ENCODE measurements at places on chromosomes 2 and 18.

DNA sequence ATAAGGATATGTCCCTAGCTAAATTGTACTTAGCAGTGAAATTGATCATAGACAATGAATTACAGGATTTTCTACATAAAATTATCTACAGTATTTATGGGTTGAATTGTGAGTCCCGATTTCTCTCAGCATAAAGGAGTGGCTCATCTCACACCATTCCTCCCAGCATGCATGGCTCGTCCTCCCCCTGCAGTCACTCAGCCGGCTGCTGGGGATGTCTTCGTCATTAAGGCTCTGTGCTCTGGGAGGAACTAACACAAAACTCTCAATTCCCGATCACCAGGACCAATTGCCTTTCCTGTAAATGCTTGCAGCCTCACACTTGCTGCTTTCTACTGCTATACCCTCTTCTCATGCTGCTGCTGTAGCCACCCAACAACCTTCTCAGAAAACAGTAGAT, 75.9 kb downstream of the TXNL1 start:
- no peak overlapping the region for H3K27ac ChIP-seq
- H3K4me1 ChIP-seq, result no peaks in the 10 kb centered on the region
- no peak overlapping the region for H3K4me3 ChIP-seq

DNA sequence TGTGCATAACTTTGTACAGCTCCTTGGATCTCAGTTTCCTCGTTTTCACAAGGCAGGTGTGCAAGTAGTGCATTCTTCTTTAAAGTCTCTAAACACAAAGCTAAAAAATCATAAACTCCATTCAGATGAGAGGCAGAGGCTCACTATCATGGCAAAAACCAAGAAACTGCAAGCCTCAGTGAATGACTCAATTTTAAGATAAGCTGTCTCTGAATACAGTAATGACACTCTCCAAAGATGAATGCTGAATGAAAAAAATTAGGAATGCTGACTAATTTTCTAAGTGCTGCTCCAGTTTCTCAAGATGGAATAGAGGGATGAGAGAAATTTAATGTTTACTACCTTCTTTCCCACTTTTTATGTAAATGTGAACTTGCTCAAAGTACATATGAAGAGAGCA, 17.2 kb downstream of the B4GALT6 start:
- no peaks in the 10 kb centered on the region for H3K4me1 ChIP-seq
- no peak overlapping the region for H3K4me3 ChIP-seq
- no peaks in the 10 kb centered on the region for H3K36me3 ChIP-seq

DNA sequence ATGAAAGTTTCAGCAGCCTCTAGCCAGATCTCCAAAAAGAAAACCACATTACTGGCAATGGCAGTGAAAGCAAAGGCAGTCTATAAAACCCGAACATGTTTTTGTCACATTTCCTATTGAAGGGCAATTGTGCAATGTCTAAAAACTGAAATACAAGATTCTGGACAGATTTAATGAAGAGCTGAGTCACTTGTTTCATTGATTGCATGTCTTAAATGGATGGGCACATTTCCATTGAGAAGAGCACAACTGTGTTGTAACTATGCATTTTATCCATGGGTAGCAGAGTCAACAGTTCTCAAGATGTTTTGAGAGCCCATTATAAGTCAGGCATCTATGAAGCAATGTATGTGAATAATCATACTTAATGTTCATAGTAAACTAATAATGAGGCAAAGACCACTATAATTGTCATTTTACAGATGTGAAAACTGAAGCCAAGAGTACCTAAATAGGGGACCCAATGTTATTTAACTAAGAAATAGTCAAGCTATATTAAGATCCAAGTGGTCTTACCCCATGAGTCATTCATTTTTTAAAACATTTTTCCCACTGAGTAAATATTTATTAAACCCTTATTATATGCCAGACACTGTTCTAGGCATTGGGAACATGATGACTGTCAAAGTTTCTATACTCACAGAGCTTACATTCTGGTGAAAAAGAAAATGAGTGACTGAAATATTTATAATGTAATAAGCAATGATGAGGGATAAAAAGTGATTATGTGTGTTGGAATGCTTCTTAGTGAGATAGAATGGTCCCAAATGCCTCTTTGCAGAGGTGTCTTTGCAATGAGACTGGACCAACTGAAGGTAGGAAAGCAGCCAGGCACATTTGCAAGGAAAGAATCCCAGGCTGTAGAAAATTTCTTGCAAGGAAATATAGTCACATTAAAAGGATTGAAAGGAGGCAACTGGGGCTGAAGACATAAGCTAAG, 818.9 kb upstream of the ACVR2A start:
- no peak overlapping the region for H3K4me3 ChIP-seq
- DNase-seq, result no peak
- no peaks in the 10 kb centered on the region for H3K27me3 ChIP-seq
- no peaks in the 10 kb centered on the region for H3K4me1 ChIP-seq
- H3K27ac ChIP-seq, result no peak overlapping the region
- H3K36me3 ChIP-seq, result no peaks in the 10 kb centered on the region

GRCh38 chr2:86022661-86023365, 82.9 kb downstream of the POLR1A start:
- H3K36me3 ChIP-seq, result peaks cover 19% of the 10 kb centered on the region
- no peak for DNase-seq
- H3K27ac ChIP-seq, result no peak overlapping the region
- H3K4me3 ChIP-seq, result no peak overlapping the region
- peaks cover 7% of the 10 kb centered on the region for H3K4me1 ChIP-seq

DNA sequence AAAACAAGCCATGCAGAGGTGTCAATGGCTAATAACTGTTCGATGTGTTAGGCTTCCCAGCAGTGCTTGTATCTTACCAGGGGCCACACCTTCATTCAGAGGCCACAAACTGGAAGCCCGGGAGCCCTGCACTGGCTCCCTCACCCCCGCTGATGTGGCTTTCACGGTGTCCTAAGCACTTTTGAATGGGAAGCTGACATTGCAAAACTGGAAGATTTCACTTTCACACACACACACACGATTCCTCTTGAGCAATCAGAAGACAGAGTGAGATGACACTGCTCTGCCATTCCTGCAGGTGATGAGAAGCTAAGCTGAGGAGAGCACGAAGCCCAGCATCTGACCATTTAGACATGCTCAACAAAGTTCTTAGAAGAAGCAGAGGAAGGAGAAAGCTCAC, 8.6 kb upstream of the ZNF407 start:
- H3K4me1 ChIP-seq, result no peaks in the 10 kb centered on the region
- no peaks in the 10 kb centered on the region for H3K36me3 ChIP-seq

DNA sequence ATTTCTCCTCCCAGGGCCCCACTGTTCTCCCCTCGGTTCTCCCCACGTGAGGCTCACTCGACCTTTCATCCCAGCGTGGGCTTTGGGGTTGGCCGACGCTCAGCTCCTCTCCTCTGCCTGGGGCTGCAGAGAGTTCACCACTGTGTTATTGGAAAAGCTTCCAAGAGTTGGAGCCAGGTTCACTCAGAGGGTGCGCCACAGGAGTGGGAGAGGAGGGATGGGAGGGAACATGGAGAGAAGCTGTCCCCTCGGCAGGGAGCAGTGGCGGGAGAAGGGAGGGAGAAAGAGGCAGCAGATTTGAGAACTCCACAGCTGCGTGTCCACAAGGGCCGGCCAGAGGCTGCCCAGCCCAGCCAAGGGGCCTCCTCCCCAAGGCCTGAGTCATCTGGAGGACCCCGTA, 197.1 kb upstream of the SMAD2 start:
- peaks cover 14% of the 10 kb centered on the region for H3K4me1 ChIP-seq
- H3K27ac ChIP-seq, result no peak overlapping the region

DNA sequence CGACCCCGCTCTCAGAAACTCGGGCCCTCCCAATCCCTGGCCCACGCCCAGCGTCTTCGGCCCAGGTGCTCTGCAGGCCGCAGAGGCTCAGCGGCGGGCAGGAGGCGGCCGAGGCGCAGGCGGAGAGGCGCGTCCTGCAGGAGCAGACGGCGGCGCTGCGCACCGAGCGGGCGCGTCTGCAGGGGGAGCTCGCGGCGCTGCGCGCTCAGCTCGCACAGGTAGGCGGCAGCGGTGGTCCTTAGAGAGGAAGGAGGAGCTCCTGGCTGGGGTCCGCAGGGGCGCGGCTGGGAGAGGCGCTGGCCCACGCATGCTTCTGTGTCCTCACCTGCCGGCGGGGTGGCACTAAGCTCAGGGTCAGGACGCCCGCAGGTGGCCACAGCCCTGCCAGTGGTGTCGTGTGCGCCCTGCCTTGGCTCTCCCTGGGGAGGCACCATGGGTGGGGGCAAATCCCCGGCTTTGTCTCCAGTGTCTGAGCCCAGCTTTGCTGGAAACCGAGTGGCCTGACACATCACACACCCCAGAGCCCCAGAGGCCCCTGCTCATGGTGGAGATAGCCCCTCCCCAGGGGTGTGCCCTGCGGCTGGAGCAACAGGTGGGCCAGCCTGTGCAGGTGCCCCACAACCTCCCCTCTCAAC, 14.9 kb upstream of the SNED1 start:
- H3K4me1 ChIP-seq, result no peaks in the 10 kb centered on the region
- DNase-seq, result peak; percentile 69
- H3K4me3 ChIP-seq, result no peak overlapping the region
- peaks cover 16% of the 10 kb centered on the region for H3K27me3 ChIP-seq
- no peak overlapping the region for H3K27ac ChIP-seq

DNA sequence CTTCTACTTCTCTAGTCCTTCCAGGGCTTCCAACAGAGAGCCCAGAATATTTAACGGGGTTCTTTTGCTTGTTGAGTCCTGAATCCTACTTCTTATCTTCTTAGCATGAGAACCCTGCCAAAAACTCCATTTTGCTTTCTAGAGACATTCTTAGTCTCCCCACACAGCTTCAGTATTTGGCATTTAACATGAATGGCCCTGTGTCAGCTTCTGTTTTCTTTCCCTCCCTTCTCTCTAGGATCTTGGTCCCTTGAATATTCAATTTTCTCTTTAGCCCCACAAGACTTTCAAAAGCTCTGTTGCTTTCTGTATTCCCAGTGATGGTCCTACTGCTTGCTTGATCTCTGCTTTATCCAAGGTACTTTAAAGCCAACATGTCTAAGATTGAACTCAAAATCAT, 89.5 kb downstream of the WDR7 start:
- no peaks in the 10 kb centered on the region for H3K36me3 ChIP-seq
- H3K4me1 ChIP-seq, result no peaks in the 10 kb centered on the region
- no peak for DNase-seq
- H3K27me3 ChIP-seq, result peaks cover 2% of the 10 kb centered on the region

Measured in endothelial cell (in vitro differentiated cells).